ENCODE measurements at places on chromosomes 11 and 22. TPM values are rescaled to one million over a fixed set of nuclear protein-coding genes. Genes with fewer than 3 reads are reported as not detected.

FXYD6 gene
- 264 TPM for total RNA-seq

MAPK8IP2 gene
- total RNA-seq: 28.4 TPM

GPR83 gene
- total RNA-seq: not detected

DNA sequence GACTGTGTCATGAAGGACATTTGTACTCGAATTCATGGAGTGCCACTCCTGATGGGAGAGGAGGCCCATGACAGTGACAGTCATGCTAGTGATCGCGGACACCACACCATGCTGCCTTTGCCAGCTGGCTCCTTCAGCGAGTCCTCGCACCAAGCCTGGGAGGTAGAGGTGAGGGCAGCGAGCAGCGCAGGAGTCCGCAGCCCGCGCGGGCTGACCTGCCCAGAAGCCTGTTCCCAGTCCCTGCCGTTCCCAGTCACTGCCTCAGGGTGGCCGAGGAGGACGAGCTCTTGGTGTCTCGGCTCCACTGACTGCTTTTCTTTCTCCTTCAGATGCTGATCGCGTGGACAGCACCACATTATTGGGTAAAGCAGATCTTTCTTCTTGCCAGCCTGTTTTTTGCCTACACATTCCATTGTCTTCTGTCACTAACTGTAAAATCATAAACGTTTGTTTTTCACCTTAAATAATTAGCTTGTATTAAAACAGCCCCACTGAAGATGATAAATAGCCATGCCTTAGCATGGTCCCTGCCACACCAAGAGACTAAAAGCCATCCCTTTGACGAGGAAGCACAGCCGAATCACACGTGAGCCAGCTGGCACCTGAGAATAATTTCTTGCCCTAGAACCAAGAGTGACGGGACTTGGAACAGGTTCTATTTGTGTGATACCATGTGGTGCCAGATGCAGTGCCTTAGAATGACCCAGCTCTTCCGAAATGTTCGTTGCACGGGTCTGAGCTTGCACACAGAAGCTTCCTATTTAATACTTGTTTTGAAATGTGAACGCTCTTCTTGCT, 25.5 kb downstream of the FAM118A start:
- no peaks in the 10 kb centered on the region for H3K36me3 ChIP-seq
- H3K4me1 ChIP-seq: peaks cover 7% of the 10 kb centered on the region
- no peak overlapping the region for H3K4me3 ChIP-seq
- no peaks in the 10 kb centered on the region for H3K27me3 ChIP-seq

CECR2 gene
- 1.4 TPM for total RNA-seq

MFRP gene
- total RNA-seq: 0.11 TPM

- H3K27me3 ChIP-seq: no peaks in the 10 kb centered on the region
- H3K36me3 ChIP-seq: no peaks in the 10 kb centered on the region
- DNase-seq: no peak
- no peak overlapping the region for H3K4me3 ChIP-seq
- peaks cover 9% of the 10 kb centered on the region for H3K4me1 ChIP-seq
Observed at GRCh38 chr11:64321026-64321425, 3.1 kb downstream of the PRDX5 start.

RAG1 gene
- total RNA-seq: 0.40 TPM

ABCG4 gene
- 0.40 TPM for total RNA-seq

DNA sequence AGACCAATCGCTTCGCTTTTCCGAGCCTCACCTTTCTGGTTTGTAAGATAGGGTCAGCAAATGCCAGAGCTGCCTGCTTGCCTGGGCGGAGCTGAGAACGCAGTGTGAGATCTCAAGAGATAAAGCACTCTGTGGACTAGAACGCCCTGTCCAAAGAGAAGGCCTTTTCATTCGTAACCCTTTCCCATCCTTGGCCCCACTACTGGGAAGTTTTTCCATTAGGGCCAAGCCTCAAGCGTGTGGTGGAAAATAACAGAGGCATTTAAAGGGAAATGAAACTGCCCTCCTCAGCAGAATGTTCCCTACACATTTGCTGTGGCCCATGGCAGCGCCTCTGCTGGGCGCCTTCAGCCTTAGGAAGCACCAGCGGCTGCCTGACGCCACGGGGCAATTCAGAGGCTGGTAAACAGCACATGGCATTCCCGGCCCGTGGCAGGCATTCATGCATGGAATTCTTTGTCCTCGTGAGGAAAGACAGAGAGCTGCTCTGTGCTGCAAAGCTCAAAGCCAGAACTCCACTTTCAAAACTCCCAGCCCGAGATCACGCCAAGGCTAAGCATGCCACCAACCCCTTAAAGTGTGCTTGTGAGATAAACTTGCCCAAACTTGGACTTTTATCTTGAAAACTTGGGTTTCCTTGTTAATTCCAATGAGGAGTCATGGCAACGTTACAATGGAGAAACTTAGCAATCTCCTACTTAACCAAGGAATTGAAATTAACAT, 38.1 kb downstream of the AHNAK start:
- no peaks in the 10 kb centered on the region for H3K27me3 ChIP-seq
- H3K27ac ChIP-seq: peak overlapping the region; percentile 9
- peaks cover 6% of the 10 kb centered on the region for H3K4me1 ChIP-seq
- H3K4me3 ChIP-seq: no peak overlapping the region

GRCh38 chr11:70124321-70125000, 46.3 kb downstream of the ANO1 start:
- H3K36me3 ChIP-seq: no peaks in the 10 kb centered on the region
- no peak overlapping the region for H3K27ac ChIP-seq
- DNase-seq: no peak

SHISA8 gene
- total RNA-seq: 0.46 TPM

GRCh38 chr11:15569305-15570025, 454.7 kb downstream of the INSC start:
- no peak for DNase-seq
- H3K27me3 ChIP-seq: no peaks in the 10 kb centered on the region
- no peaks in the 10 kb centered on the region for H3K36me3 ChIP-seq
- H3K4me3 ChIP-seq: no peak overlapping the region
- H3K4me1 ChIP-seq: no peaks in the 10 kb centered on the region

DNA sequence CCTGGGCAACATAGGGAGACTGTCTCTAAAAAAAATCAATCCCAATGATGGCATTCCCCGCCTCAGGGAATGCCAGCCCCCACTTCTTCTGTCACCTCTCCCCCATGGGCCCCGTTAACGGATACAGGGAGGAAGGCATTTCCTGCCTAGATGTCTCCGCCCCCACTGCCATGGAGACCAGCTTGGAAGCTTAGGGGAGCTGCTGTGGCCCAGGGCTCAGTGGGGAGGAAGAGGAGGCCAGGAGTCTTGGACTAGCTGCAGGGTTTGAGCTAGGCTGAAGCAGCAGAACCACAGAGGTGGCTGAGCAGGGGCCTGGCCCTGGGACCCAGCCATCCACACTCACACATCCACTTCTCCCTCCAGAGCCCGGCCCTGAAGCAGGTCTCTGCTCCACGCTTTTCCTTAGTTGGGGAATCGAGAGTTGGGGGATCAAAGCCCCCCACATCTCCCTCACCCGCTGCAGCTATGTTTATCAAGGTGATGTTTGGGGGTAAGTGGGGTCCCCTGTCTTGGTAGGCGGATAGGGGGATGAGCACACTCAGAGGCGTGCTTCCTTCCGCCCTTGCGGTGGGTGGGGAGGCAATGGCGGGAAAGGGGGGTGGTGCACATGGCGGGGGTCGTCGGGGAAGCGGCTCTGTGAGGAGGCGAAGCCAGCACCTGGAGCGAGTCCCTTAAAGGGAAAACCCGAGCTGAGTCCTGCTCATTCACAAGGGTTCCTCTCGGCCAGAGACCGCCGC, at the start of gene C22orf15:
Gene C22orf15, plus strand, starts transcription at position 149 of the 737 bp plus-strand sequence. Its CDS starts 317 bp downstream, at position 466.
- peaks cover 6% of the 10 kb centered on the region for H3K4me1 ChIP-seq
- no peak within 1 kb of the TSS for H3K27ac ChIP-seq
- no peak within 1 kb of the TSS for H3K4me3 ChIP-seq
- H3K36me3 ChIP-seq: no peaks in the 10 kb centered on the region

DNA sequence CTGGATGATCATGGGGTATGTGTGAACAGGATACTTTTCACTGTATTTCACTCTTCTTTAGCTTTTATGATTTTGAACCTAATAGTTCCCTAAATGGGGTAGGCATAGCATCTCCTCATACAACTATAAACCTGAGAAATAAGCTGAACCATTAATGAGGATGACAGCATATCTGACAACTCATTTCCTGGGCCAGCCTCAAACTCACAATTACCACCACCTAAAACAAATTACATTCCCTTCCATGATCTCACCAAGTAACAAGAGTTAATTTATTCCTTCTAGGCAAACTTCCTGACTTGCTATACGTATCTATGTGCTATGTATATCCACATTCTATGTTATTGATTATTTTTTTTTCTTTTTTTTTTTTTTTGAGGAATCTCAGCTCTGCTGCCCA, 23.0 kb downstream of the SIK3 start:
- no peaks in the 10 kb centered on the region for H3K36me3 ChIP-seq
- DNase-seq: no peak
- H3K27ac ChIP-seq: no peak overlapping the region
- H3K27me3 ChIP-seq: no peaks in the 10 kb centered on the region
- H3K4me3 ChIP-seq: no peak overlapping the region

- DNase-seq: no peak
Observed at GRCh38 chr11:8533332-8533731, 60.7 kb downstream of the STK33 start.

GRCh38 chr11:19978668-19979518, 181.4 kb downstream of the DBX1 start:
- H3K4me1 ChIP-seq: peaks cover 15% of the 10 kb centered on the region
- H3K36me3 ChIP-seq: no peaks in the 10 kb centered on the region
- no peak overlapping the region for H3K27ac ChIP-seq
- peak; percentile 36 for DNase-seq

- no peaks in the 10 kb centered on the region for H3K36me3 ChIP-seq
- DNase-seq: no peak
- H3K4me3 ChIP-seq: no peak overlapping the region
- H3K4me1 ChIP-seq: peaks cover 1% of the 10 kb centered on the region
- H3K27me3 ChIP-seq: no peaks in the 10 kb centered on the region
Observed at GRCh38 chr11:3382613-3383285, 3.8 kb upstream of the ZNF195 start.

- H3K4me3 ChIP-seq: no peak overlapping the region
- no peaks in the 10 kb centered on the region for H3K36me3 ChIP-seq
- DNase-seq: no peak
- no peaks in the 10 kb centered on the region for H3K4me1 ChIP-seq
- H3K27ac ChIP-seq: no peak overlapping the region
Observed at GRCh38 chr11:21254790-21255189, 585.4 kb downstream of the NELL1 start.

GRAP2 gene
- total RNA-seq: not detected

GRCh38 chr11:111966678-111967077, 29.5 kb downstream of the DIXDC1 start:
- no peak overlapping the region for H3K27ac ChIP-seq
- no peaks in the 10 kb centered on the region for H3K27me3 ChIP-seq
- no peak overlapping the region for H3K4me3 ChIP-seq
- H3K36me3 ChIP-seq: no peaks in the 10 kb centered on the region

PDE3B gene
- 2.5 TPM for total RNA-seq
